Peyer's patch (tissue), 4 donors: ENCODE measurements at places on chromosomes 13 and 19. TPM values are rescaled to one million over a fixed set of nuclear protein-coding genes. Genes with fewer than 3 reads are reported as not detected.
A peak's percentile ranks its signal among the peaks of the same experiment; 100 is the strongest.

GRCh38 chr19:49997709-49998108 is 27.5 kb downstream of the VRK3 start:
- no peak overlapping the region for H3K4me3 ChIP-seq
- peaks cover 2% of the 10 kb centered on the region for H3K36me3 ChIP-seq
- H3K27me3 ChIP-seq = no peaks in the 10 kb centered on the region
- H3K27ac ChIP-seq = no peak overlapping the region
- no peaks in the 10 kb centered on the region for H3K4me1 ChIP-seq
- no peak for DNase-seq

- H3K4me1 ChIP-seq = no peaks in the 10 kb centered on the region
- H3K27me3 ChIP-seq = no peaks in the 10 kb centered on the region
- H3K27ac ChIP-seq = peak overlapping the region; percentile 22
These were observed 8.1 kb downstream of the PAK4 start for GRCh38 chr19:39133431-39134270.

DNA sequence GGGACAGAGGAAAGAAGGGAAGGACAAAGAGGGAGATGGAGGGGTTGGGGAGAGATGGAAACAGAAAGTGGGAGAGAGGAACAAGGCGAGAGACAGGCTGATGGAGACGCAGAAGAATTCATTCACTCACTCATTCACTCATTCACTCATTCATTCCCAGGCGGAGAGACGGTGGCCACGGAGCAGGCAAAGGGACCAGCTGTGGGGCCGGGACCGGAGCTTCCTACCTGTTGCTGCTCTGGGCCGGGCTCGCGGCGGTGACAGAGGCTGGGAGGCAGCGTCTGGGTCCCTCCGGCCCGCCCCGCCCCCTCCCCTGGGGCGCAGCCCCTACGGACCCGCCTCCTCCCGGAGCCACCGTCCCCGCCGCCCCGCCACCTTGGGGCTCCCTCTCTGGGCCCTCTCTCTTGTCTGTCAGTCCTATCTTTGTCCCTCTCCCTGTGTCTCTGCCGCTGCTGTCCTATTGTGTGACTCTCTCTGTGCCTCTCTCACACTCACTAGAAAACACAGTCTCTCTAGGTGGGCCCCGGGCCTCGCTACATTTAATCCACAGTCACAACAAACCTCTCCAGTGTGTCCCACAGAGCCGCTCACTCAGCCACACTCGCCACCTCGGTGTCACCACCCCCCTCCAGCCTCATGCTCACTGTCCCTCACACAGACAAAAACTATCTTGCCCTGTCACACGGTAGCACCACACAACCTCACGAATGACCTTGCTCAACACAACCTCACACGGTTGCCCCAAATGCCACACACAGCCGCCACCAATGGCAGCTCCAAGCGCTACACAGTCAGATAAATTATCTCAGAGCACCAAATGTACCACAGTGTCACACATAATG is at the start of gene GNG8:
Gene GNG8, minus strand, starts transcription at position 283 of the 842 bp plus-strand sequence. CDS start 1,520 bp downstream, outside the sequence.
- H3K27ac ChIP-seq = no peak within 1 kb of the TSS
- H3K4me3 ChIP-seq = no peak within 1 kb of the TSS
- H3K36me3 ChIP-seq = no peaks in the 10 kb centered on the region

DNA sequence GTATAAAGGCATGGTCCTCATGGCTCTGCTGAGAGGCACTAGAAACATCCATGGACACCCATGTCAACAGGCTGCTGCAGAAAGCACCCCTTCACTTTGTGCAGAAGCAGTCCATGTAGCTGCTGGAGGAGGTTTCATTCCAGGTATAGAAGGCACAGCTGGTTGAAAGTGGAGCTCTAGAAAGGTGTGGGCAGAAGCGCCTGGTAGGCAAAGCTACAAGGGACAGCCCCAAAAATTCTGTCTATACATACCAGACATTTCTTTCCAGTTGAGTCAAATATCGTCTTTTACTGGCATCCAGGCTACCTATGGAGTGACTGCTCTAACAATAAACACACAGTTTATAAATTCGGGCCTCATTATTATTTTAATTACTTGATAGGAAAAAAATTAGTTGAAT is 129.3 kb downstream of the ENOX1 start:
- DNase-seq = no peak
- H3K4me3 ChIP-seq = no peak overlapping the region
- H3K27ac ChIP-seq = no peak overlapping the region
- H3K27me3 ChIP-seq = no peaks in the 10 kb centered on the region

DNA sequence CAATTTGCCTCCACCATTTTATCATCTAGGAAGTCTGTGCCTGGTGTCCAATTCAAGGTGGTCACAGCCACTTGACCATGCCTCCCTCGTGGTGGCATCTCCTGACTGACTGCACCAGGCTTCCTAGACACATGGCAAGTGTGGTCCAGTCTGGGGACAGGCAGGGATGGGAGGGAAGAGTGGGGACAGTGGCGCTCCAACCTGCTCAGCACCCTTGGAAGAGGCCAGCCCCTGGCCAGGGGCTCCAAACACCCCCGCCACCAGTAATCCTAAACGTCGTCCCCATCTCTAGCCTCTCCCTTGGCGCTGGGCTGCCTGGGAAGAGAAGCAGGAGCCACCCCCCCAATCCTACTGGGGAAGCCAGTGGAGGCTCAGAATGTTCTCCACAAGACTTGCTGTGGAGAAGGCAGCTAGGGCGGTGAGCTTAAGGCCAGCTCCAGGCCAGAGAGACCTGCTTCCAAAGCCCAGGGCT is 2.7 kb downstream of the RPL36 start:
- H3K4me3 ChIP-seq = no peak overlapping the region
- no peak overlapping the region for H3K27ac ChIP-seq
- peaks cover 3% of the 10 kb centered on the region for H3K4me1 ChIP-seq
- H3K27me3 ChIP-seq = no peaks in the 10 kb centered on the region

DNA sequence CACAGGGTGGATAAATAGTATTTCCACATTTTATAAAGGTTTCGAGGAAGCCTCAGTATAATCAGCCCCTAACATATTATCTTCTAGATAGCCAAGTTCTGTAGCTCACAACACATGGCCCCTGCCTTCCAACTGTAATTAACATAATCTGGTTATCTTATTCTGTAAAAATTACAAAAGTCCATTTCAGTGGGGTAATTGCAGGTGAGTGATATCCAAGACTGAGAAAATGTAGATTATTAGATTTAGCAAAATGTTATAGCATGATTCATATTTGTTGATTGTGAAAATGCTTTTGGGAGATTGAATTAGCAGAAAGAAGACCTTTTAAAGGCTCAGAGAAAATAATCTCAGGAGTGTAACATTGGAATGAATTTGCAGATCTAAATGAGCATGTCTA is 168.3 kb upstream of the GPC6 start:
- no peak for DNase-seq
- no peaks in the 10 kb centered on the region for H3K36me3 ChIP-seq
- no peak overlapping the region for H3K4me3 ChIP-seq
- H3K4me1 ChIP-seq = no peaks in the 10 kb centered on the region

DNA sequence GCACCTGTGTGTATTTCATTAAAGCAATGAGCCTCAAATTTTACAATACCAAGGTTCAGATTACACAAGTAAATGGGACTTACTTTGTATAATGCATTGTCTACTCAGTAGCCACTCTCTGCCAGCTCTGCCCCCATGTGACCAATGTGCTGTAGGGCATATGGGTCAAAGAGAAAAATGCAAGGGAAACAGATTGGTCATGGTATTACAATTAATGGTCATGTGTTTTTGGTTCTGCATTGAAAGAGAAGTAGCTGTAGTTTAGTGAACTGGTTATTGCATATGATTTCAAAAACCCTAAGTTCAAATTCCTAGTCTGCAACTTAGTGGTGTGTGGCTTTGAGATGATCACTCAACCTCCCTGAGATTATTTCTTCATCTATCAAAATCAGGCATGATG is 545.4 kb downstream of the SUCLA2 start:
- H3K27ac ChIP-seq = no peak overlapping the region
- H3K27me3 ChIP-seq = no peaks in the 10 kb centered on the region

DNA sequence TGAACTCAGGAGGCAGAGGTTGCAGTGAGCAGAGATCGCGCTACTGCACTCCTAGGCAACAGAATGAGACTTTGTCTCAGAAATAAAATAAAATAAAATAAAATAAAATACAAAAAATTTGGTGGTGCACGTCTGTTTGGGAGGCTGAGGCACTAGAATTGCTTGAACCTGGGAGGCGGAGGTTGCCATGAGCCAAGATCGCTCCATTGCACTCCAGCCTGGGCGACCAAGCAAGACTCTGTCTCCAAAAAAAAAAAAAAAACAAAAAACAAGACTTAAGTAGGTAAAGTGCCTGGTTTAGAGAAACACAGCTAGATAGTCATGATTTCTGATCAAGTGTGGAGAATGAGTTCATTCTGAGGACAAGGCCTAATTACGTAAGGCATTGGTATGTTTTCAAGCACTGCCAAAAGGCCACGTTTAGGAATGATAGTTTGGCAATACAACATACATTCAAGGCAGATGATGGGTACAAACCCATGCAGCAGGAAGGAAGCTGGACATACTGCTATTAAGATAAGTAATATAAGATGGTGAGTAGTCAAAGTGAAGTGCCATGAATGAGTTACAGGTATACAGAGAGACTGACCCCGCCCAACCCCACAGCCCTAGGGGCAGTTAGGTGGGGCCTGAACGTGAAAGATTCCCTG is 4.8 kb upstream of the UCHL3 start:
- no peak overlapping the region for H3K27ac ChIP-seq
- no peaks in the 10 kb centered on the region for H3K4me1 ChIP-seq
- H3K27me3 ChIP-seq = no peaks in the 10 kb centered on the region

DNA sequence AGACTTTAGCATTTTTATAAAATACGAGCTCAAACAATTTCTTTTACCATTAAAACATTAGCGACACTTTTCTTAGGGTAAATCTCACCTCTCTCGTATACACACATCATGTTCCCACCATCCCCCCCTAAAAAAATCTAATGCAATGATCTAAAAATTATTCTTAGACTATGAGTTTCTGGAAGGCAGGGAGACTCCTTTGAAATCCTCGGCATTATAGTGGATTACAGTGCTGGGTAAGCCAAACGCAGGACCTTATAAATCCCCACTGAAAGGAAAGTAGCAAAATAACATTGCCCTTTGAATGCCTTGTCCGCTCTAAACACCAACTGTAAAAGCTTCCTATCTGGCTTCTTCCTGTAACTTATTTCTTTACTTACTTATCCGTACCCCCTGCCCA is 35.0 kb downstream of the NUFIP1 start:
- no peaks in the 10 kb centered on the region for H3K4me1 ChIP-seq
- no peak overlapping the region for H3K4me3 ChIP-seq
- no peaks in the 10 kb centered on the region for H3K27me3 ChIP-seq
- DNase-seq = no peak
- no peak overlapping the region for H3K27ac ChIP-seq

- no peaks in the 10 kb centered on the region for H3K27me3 ChIP-seq
- peaks cover 9% of the 10 kb centered on the region for H3K4me1 ChIP-seq
- no peaks in the 10 kb centered on the region for H3K36me3 ChIP-seq
- DNase-seq = peak; percentile 98
These were observed 1.4 kb upstream of the RAVER1 start for GRCh38 chr19:10334588-10335351.

DNA sequence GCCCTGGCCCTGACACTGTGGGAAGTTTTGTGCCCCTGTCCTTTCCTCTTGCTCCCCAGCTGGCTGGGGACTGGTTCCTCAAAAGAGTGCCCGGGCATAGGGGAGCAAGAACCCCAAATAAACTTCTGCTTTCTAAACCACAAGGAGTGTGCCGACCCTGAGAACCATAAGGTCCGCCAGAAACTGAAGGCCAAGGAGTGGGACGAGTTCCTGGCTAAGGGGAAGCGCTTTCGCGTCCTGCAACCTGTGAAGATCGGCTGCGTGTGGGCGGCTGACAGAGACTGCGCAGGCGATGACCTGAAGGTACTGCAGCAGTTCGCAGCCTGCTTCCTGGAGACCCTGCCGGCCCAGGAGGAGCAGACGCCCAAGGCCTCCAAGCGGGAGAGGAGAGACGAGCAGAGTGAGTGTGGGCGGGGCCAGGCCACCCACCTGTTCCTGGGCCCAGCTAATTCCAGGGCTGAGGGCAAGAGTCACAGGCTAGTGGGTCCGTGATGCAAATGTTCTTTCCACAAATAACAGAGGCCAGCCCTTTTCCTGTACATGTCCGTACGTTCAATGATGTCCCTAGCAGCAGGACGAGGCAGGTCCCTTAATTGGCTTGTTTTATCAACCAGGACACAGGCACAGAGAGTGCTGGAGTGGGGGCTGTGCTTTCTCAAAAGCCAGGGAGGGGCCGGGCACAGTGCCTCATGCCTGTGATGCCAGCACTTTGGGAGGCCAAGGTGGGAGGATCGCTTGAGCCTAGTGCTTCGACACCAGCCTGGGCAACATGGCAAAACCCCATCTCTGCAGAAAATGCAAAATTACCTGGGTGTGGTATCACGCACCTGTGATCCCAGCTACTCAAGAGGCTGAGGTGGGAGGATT is 25.6 kb downstream of the UBXN6 start:
- no peak overlapping the region for H3K27ac ChIP-seq
- H3K27me3 ChIP-seq = no peaks in the 10 kb centered on the region
- H3K4me3 ChIP-seq = no peak overlapping the region
- no peaks in the 10 kb centered on the region for H3K36me3 ChIP-seq
- H3K4me1 ChIP-seq = no peaks in the 10 kb centered on the region

DNA sequence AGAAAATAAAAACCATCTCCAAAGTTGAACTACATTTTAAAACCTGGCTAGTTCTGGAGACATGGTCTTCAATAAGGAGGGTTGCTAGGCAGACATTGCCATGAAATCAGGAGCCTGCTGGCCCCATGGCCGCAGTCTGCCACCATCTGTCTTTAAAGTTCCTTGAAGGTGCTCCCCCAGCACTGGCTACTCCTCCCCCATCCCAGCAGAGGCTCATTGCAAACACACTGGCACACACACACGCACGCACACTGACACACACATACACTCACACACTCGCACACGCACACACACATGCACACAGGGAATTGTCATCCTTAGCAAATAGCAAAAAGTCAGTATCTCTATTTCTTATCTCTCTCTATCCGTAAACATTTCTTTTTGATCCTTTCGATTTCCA is 68.4 kb downstream of the ZIC5 start:
- no peaks in the 10 kb centered on the region for H3K36me3 ChIP-seq
- no peaks in the 10 kb centered on the region for H3K27me3 ChIP-seq
- no peak overlapping the region for H3K4me3 ChIP-seq
- H3K27ac ChIP-seq = no peak overlapping the region
- H3K4me1 ChIP-seq = no peaks in the 10 kb centered on the region

GRCh38 chr19:3637621-3638020 is 11.0 kb upstream of the CACTIN start:
- H3K4me3 ChIP-seq = no peak overlapping the region
- H3K27ac ChIP-seq = no peak overlapping the region
- no peaks in the 10 kb centered on the region for H3K27me3 ChIP-seq
- H3K36me3 ChIP-seq = peaks cover 57% of the 10 kb centered on the region
- H3K4me1 ChIP-seq = no peaks in the 10 kb centered on the region

The RGS9BP gene
- total RNA-seq = not detected

The DNAAF3 gene
- total RNA-seq = not detected

The FXYD3 gene
- 1,418 TPM for total RNA-seq

The CPAMD8 gene
- 5.0 TPM for total RNA-seq

The NANOS2 gene
- total RNA-seq = not detected
